ENCODE measurements at places on chromosomes 5 and 9.

DNA sequence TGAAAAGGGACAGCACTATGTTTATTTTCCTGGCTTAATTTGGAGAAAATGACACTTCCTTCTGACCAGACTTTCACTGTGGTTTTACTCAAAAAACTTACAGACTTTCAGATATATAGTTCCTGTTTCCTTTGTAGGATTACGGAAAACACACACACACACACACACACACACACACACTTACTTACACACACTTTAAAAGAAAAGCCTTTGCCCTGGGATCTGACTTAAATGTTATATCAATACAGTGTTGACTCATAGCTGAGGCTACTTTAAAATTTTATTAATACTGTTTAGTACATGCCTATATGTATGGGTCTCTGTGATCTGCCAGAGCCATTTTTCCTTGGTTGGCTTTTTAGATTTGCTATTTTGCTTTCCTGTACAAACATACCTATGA is 758.3 kb downstream of the DNAH5 start:
- DNase-seq, result peak; percentile 64

- DNase-seq, result no peak
These were observed 146.1 kb downstream of the PLCXD3 start for GRCh38 chr5:41364346-41364745.

DNA sequence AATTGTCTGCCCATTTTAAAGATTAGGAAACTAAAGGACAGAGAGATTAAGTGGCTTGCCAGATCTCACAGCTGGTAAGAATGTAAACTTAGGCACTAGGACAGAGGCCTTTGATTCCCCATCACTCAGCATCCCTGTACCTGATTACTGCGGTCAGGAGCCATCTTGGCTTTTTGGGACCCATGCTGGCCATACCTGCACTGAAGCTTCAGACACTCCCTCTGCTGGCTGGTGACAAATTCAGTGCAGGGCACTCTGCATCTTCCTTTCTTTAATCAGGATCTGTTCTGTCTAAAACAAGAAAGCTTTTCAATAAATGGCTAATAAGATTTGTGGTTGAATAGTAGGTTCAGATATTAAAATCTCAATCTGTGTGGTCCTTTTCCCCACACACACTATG is 215.5 kb upstream of the RORB start:
- no peak for DNase-seq

DNA sequence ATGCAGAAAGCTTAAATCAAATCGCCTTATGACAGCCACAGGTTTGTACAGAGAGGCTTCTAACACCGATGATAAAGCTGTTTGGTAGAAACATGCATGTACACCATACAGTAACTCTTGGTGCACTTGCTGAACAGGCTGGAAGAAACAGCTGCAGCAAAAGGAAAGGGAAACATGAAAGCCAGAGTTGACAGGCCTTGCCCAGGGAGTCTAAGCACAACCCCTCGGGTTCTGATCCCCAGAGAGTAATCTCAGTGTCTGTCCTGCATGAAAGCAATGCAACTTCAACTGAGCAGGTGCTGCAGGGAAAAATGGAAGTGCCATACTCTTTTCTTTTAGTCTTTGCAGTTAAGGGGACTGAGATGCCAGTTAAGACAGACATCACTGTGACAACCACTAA is 419.9 kb downstream of the BNC2 start:
- no peak for DNase-seq

- DNase-seq, result no peak
These were observed 1087.7 kb upstream of the ARRDC3 start for GRCh38 chr5:92470770-92471169.

DNA sequence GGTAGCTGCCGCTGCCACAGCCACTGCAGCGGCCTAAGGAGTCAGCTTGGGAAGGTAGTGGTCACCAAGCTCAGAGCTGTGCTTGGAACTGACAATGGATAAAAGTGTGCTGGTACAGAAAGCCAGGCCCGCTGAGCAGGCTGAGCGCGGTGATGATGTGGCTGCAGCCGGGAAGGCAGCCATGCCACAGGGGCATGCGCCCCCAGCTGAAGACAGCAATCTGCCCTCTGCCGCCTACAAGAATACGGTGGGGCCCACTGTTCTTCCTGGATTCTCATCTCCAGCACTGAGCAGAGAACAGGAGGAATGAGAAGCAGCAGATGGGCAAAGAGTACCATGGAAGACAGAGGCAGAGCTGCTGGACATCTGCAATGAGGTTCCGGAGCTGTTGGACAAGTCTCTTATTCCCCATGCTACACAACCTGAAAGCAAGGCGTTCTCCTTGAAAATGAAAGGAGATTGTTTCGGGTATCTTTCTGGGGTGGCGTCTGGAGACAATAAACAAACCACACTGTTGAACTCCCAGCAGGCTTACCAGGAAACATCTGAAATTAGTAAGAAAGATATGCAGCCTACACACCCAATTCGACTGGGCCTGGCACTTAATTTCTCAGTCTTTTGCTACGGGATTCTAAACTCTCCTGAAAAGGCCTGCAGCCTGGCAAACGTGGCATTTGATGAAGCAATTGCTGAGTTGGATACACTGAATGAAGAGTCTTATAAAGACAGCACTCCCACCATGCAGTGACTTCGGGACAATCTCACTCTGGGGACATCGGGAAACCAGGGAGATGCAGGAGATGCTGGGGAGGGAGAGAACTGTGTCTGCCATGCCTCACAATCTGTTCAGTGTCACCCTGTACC is 22.8 kb upstream of the ANKRD18A start:
- no peak for DNase-seq

DNA sequence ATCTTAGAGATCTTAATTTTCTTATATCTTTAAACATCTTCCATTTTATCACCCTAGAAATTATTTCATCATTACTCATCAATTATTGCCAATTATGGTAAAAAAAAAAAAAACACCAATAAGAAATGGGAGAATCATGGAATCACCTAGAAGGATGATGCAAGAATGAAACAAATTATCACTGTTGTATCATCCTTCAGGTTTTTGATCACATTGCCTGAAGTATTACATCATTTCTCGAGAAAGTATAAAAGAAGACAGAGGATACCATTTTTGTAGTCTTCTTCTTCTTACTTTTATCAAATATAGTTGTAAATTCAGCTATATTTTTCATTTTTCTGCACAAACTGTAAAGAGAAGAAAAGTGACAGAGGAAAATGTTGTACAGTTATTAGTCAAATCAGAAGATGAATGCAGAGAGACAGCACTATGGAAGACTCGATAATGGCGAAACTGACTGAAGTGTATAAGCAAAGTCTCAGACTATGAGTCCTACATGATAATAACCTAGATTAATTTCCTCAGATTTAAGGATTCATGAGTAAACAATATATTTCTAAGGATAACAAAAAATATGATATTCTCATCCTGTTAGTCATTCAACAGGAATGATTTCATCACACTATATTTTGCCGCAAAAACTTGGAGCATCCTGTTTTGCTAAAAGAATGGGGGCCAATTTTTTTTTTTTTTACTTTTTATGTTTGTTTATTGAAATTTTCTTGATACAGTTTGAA is 5.9 kb upstream of the STC2 start:
- DNase-seq, result no peak

GRCh38 chr5:97281257-97281656 is 98.2 kb upstream of the RIOK2 start:
- no peak for DNase-seq

DNA sequence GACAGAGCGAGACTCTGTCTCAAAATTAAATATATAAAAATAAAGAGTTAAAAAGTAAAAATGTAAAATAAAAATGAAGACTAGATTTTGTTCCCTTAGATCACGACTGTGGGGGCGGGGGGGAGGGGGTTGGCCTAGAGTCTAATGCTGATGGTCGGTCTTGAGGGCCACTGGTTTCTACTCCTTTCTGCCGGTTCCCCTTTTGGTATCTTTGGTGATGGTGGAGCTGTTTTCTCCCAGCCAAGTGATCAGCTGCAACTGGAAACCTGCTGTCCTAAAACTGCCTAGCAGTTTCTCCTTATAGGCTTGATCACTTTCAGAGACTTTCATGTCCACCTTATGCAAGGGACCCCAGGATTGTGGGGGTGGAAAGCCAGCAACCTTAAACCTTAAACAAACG is 1.1 kb downstream of the SRD5A1 start:
- DNase-seq, result peak; percentile 59

DNA sequence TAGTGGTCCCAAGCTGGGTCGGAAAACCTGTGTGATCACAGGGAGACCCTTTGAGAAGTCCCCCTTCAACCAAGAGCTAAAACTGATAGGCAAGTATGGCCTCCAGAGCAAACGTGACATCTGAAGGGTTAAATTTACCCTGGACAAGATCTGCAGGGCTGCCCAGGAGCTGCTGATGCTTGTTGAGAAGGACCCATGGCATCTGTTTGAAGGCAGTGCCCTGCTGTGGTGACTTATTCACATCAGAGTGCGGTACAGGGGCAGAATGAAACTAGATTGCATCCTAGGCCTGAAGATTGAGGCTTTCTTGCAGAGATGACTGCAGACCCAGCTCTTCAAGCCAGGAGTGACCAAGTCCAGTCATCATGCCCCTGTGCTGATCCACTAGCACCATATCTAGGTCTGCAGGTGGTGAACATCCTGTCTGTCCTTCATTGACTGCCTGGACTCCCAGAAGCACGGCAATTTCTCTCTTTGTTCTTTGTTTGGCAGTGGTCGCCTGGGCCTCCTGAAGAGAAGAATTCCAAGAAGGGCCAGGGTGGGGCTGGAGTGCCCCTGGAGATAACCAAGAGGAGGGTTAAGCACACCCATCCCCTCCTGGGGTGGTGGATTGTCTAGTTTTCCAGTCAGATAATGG is 25.7 kb upstream of the CHD1 start:
- DNase-seq, result no peak

DNA sequence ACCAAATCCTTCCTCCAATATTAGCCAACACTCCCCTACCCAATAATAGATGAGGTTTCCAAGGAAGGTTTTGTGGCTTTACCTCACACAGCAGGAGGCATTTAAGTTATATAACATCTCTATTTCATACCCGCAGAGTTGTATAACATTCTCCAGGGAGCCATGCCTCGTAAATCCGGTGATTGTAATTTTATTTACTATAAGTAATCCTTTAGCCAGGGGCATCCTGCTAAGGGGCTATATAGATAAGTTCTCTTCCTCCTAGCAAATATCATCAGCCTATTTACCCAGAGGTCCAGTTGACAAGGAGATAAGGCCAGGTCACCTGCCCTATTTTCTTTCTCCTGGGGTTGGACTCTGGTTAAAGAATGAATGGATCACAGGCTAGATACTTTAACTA is 2051.0 kb downstream of the EFNA5 start:
- DNase-seq, result no peak

DNA sequence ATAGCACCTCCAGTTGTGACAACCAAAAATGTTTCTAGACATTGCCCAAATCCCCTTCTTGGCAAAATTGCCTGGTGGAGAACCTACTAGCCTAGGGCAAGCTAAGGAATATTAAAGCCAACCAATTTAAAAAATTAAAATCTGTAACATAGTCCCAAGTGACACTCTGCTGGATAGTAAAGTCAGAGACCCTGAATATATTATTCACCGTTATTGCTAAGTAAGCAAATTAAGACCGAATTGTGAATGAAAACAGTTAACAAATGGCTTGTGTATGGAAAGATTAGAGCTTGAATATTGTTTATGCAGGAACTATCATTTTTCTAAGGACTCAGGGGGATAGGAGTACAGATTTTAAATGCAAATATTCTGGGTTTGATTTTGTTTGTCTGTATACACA is 208.1 kb downstream of the DMAC1 start:
- DNase-seq, result no peak

- DNase-seq, result no peak
These were observed 80.8 kb downstream of the MAPKAP1 start for GRCh38 chr9:125626187-125626586.

GRCh38 chr9:128390150-128390812 is 19.1 kb downstream of the URM1 start:
- no peak for DNase-seq

DNA sequence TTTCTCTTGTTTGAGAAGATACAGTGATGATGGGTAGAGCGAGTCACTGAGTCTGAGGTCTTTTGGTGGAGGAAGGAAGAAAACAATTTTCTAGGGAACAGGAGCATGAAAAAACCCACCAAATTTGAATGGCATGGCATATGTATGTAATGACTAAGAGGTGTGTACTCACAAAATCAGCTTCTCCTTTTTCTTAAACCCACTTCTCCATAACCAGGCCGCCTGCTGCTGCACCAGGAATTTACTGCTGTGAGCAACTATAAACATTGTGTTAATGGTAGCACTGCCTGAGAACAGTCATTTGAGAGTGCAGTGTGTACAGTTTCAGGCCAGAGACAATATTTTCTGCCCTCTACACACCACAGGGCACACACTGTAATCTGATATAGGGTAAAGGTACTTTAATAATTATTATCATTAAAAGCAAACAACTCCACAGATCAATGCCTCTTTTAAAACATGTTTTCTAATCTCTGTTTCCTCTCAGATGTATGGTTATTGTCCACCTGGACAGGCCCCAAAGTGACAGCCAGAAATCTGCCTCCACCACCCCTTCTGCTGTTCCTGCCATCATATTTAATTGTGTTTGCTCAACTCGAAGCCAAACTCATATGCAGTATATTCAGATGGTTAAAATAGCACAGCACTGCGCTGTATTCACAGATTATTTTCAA is 241.6 kb downstream of the KIAA0825 start:
- DNase-seq, result no peak

GRCh38 chr9:16266648-16267276 is 603.7 kb downstream of the BNC2 start:
- no peak for DNase-seq

DNA sequence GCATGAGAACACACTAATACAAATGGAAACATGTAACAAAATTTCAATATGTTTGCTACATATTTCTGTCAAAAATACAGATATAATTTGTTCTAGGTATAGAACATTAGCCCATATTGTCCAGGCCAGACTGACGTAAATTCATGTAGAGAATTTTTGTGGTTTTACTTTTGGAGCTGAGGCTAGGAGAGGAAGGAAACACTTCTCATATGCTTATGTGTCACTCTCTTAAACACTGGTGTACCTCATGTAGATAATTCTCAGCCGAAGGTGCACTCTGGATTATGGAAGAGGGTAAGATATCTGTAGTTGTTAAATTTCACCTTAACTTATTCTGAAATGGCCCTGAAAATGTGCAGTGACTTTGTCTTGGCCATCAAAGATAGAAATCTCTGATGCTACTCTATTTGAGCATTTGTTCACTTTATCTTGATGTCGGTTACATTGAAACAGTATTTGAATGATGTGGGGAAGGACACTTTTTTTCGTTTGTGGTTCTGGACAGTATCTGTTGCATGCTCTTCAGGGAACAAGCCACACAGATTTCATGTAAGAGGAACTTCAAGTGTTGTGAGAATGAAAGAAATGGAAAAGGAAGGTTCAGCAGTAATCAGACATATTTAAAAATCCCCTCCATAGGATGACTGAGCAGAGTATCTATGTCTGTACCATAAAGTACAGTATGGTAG is 202.7 kb downstream of the SPATA31D1 start:
- peak; percentile 42 for DNase-seq

Measured in common myeloid progenitor, CD34-positive (primary cell).